ENCODE measurements at places on chromosomes 7 and 10. TPM values are rescaled to one million over a fixed set of nuclear protein-coding genes. Genes with fewer than 3 reads are reported as not detected.
A peak's percentile ranks its signal among the peaks of the same experiment; 100 is the strongest.

GRCh38 chr10:5594271-5595049 lies 69.7 kb downstream of the CALML3 start:
- H3K27me3 ChIP-seq: no peaks in the 10 kb centered on the region
- no peak overlapping the region for H3K27ac ChIP-seq
- DNase-seq: no peak
- H3K4me1 ChIP-seq: no peaks in the 10 kb centered on the region

DNA sequence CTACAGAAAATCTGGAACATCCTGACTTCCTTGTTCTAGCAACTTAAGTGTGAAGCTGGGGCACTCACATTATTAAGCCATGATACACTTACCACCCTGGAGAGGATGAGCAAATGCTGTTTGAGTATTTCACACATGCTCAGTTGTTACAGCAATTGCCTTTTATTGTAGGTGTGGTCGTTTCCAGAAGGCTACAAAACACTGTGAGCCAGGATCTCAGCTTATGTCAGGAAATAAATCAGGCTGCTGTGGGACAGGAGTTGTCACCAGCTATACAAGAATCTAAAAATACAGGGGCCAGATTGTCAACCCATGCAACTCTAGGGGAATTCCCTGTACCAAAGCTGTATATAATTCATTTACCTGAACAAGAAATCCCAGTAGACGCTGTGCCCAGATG lies 273.3 kb upstream of the SP4 start:
- no peaks in the 10 kb centered on the region for H3K4me1 ChIP-seq
- no peaks in the 10 kb centered on the region for H3K36me3 ChIP-seq
- no peak overlapping the region for H3K4me3 ChIP-seq
- no peak overlapping the region for H3K27ac ChIP-seq
- no peak for DNase-seq

DNA sequence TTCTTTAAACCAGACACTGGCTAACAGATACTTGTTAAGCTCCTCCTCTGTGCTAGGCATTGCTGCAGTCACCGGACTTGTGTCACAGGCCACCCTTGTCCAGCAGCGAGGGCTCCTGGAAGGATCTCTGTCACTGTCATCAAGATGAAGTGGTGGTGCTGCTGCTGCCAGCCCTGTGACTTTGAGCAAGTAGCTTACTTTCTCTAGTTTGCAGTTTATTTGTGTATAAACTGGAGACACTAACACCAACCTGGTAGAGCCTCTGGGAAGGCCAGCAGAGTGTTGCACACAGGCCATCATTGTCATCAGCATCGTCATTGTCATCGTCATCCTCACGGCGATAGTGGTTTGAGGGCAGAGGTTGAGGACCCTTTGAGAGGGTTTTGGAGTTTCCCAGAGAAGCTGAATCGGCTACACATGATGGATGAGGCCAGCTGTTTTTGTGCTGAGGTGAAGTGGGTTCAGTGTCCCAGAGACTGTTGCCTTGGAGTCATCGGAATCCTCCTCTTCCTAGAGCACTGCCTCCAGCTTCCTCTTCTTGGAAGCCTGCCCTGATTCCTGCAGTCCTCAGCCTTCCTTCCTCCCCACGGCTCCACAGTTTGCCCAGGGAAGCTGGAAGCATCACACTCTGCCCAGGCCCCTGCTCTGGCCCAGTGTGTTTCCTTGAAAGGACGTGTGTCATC lies 128.4 kb downstream of the GRK5 start:
- H3K27ac ChIP-seq: no peak overlapping the region
- H3K4me1 ChIP-seq: no peaks in the 10 kb centered on the region
- H3K36me3 ChIP-seq: no peaks in the 10 kb centered on the region
- H3K27me3 ChIP-seq: no peaks in the 10 kb centered on the region
- DNase-seq: no peak

- no peak for DNase-seq
- no peak overlapping the region for H3K4me3 ChIP-seq
- no peaks in the 10 kb centered on the region for H3K4me1 ChIP-seq
- H3K36me3 ChIP-seq: no peaks in the 10 kb centered on the region
These were observed 167.2 kb downstream of the CALN1 start for GRCh38 chr7:72244826-72245398.

- H3K36me3 ChIP-seq: no peaks in the 10 kb centered on the region
- no peak overlapping the region for H3K27ac ChIP-seq
- no peaks in the 10 kb centered on the region for H3K27me3 ChIP-seq
- H3K4me3 ChIP-seq: no peak overlapping the region
- no peaks in the 10 kb centered on the region for H3K4me1 ChIP-seq
- no peak for DNase-seq
These were observed 80.8 kb downstream of the TMEM106B start for GRCh38 chr7:12291870-12292269.

- H3K4me3 ChIP-seq: peak overlapping the region; percentile 75
- peak overlapping the region; percentile 95 for H3K27ac ChIP-seq
- H3K36me3 ChIP-seq: no peaks in the 10 kb centered on the region
- H3K27me3 ChIP-seq: peaks cover 91% of the 10 kb centered on the region
- peaks cover 14% of the 10 kb centered on the region for H3K4me1 ChIP-seq
- peak; percentile 82 for DNase-seq
These were observed 4.7 kb upstream of the SPAG6 start for GRCh38 chr10:22340329-22341189.

DNA sequence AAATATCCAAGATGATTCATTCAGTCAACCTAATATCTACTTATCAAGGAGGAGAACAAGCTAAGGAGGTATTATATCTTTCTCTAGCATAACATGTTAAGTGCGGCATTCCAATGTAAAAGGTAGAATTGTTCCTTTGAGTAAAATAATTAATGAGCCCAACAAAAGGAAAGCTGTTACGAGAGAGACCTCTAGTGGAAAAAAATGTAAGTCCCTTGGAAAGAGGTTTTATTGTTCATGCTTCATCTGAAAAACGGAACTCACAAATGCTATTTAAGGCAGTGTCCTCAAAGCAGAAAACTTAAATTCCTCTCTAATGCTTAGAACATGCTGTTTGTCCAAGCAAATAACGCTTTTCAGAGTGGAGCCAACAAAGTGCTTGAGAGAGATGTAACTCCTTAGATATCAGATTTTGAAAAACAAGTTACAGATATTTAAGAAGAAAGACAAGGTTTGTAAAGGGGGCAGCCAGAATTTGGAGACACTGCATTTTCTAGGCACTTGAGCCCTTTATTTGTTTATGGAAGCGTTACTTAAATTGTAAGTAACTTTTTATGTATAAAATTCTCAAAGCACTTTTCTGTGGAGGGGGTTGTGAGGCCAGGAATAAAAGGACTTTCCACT lies 119.9 kb downstream of the TFEC start:
- no peak for DNase-seq
- H3K36me3 ChIP-seq: no peaks in the 10 kb centered on the region
- no peaks in the 10 kb centered on the region for H3K27me3 ChIP-seq
- H3K4me1 ChIP-seq: no peaks in the 10 kb centered on the region

Gene TSPAN33
- total RNA-seq: 2.3 TPM
